ENCODE measurements at places on chromosomes 12 and 14. TPM values are rescaled to one million over a fixed set of nuclear protein-coding genes. Genes with fewer than 3 reads are reported as not detected.
A peak's percentile ranks its signal among the peaks of the same experiment; 100 is the strongest.

DNA sequence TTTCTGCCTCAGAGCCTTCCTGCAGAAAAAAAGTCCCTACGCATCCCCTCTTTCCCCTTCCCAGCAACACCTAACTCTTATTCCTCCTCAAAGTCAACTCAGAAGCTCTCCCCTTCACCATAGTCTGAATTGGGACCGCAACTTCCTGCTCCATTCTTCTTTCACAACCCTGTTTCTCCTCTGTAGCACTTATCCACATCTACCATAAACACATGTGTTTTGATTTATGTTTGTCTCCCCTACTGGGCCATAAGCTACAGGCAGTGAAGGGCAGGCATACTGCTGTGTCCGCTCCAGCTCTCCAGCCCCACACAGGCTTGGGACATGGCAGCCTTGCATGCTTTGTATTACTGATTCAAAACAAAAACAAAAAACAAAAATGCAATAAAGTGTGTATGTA lies 5.9 kb downstream of the SDR9C7 start:
- peaks cover 10% of the 10 kb centered on the region for H3K27me3 ChIP-seq
- H3K36me3 ChIP-seq, result no peaks in the 10 kb centered on the region
- H3K4me3 ChIP-seq, result no peak overlapping the region
- DNase-seq, result no peak

DNA sequence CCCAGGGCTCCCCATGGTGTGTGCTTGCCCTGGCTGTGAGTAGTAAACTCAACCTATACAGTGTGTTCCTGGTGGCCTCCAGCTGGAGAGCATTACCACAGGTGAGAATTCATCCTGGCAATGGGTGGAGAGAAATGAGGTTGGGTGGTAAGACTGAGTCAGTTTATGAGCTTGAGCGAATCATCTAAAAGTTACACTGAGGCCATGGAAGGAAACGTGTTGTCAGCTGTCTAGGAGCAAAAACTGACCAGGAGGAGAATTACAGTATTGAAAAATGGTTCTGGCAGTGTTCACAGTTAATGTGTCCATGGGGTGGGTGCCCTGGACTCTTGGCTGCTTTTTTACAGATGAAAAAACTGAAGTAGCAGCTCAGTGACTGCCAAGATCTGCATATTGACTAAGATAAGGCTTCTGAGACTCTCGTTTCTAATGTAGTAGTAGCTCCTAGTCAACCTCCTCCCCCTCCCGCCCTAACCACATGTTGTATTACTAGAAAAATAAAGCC lies 202.0 kb upstream of the AMIGO2 start:
- no peaks in the 10 kb centered on the region for H3K27me3 ChIP-seq
- H3K4me3 ChIP-seq, result no peak overlapping the region

DNA sequence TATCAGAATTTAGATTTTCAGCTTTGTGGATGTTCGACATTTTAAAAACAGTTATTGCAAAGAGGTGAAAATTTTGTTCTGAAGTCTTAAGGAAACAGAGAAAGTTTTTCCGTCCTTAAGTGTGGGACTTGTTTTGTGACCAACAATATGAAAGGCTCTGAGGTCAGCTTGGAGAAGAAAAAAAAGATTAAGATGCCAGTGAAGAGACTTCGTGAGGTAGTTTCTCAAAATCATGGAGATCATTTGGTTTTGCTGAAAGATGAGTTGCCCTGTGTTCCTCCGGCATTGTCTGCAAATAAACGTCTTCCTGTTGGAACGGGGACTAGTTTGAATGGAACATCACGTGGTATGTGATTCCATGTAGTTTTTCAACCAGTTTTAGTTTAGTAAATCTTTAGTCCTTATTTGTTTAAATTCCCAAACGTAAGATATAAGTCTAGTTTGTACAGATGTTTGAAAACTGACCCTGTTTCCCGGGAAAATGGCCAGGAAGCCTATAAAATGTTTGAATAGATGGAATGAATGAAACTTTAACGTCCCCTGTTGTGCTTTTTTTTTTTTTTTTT lies 682 bp downstream of the KIAA0586 start:
- no peak for DNase-seq
- peaks cover 37% of the 10 kb centered on the region for H3K4me1 ChIP-seq
- peaks cover 30% of the 10 kb centered on the region for H3K36me3 ChIP-seq
- H3K27ac ChIP-seq, result peak overlapping the region; percentile 99

GRCh38 chr12:124053851-124054250 lies 80.8 kb downstream of the ZNF664 start:
- no peaks in the 10 kb centered on the region for H3K36me3 ChIP-seq
- DNase-seq, result no peak
- H3K27me3 ChIP-seq, result peaks cover 2% of the 10 kb centered on the region
- H3K4me1 ChIP-seq, result no peaks in the 10 kb centered on the region
- no peak overlapping the region for H3K4me3 ChIP-seq

GRCh38 chr14:88063811-88064210 lies 58.9 kb downstream of the GPR65 start:
- H3K4me3 ChIP-seq, result no peak overlapping the region
- DNase-seq, result no peak
- H3K36me3 ChIP-seq, result no peaks in the 10 kb centered on the region

GRCh38 chr12:4603421-4603820 lies 41.4 kb downstream of the DYRK4 start:
- no peak for DNase-seq
- peaks cover 12% of the 10 kb centered on the region for H3K4me1 ChIP-seq
- no peak overlapping the region for H3K27ac ChIP-seq

GRCh38 chr14:99928963-99929362 lies 135.8 kb downstream of the EML1 start:
- H3K4me1 ChIP-seq, result peaks cover 2% of the 10 kb centered on the region
- no peak overlapping the region for H3K27ac ChIP-seq
- no peak overlapping the region for H3K4me3 ChIP-seq
- peaks cover 2% of the 10 kb centered on the region for H3K27me3 ChIP-seq

- H3K27me3 ChIP-seq, result no peaks in the 10 kb centered on the region
- DNase-seq, result no peak
- H3K4me3 ChIP-seq, result no peak overlapping the region
- peaks cover 12% of the 10 kb centered on the region for H3K4me1 ChIP-seq
- H3K36me3 ChIP-seq, result peaks cover 24% of the 10 kb centered on the region
Observed at GRCh38 chr14:64178814-64179213, 115.4 kb downstream of the ESR2 start.

DNA sequence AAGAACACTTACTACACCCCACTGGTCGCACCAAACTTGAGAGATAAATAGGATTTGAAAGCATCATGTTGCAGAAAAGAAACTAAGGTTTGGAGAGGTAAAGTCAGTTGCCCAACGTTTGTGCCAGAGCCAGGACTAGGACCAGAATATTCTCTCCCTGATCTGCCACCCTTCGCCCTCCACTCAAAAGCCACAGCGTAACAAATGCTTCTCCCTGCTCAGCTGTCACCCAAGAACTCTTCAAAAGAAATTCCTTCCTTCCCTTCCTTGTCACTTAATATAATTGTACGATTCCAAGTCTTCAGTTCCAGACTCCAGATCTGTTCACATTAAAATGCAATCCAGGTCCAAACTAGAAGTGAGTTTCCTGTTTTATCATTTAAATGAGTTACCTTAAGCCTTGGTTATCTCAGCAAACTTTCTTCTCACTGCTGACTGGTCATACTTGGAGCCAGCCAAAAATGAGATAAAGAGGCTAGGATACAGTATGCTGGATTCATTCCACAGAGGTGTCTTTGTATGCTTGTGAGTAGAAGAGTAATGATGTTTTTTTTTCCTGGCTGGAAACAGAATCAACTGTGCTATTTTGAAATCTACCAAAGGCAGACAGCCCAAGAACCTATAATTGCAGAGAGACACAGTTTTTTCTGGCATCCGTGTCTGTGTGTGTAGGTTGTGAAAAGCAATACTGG lies 12.8 kb upstream of the PPFIBP1 start:
- no peak overlapping the region for H3K4me3 ChIP-seq
- peaks cover 60% of the 10 kb centered on the region for H3K27me3 ChIP-seq
- H3K4me1 ChIP-seq, result no peaks in the 10 kb centered on the region

GRCh38 chr12:21725731-21726130 lies 48.8 kb downstream of the KCNJ8 start:
- no peaks in the 10 kb centered on the region for H3K36me3 ChIP-seq
- DNase-seq, result no peak
- H3K27ac ChIP-seq, result no peak overlapping the region
- H3K4me1 ChIP-seq, result no peaks in the 10 kb centered on the region
- H3K4me3 ChIP-seq, result no peak overlapping the region

- no peaks in the 10 kb centered on the region for H3K4me1 ChIP-seq
- DNase-seq, result no peak
- H3K4me3 ChIP-seq, result no peak overlapping the region
- no peaks in the 10 kb centered on the region for H3K27me3 ChIP-seq
- H3K36me3 ChIP-seq, result peaks cover 51% of the 10 kb centered on the region
- H3K27ac ChIP-seq, result no peak overlapping the region
Observed at GRCh38 chr12:26782372-26783130, 50.4 kb downstream of the ITPR2 start.

GRCh38 chr14:53841109-53842099 lies 115.2 kb downstream of the BMP4 start:
- no peaks in the 10 kb centered on the region for H3K4me1 ChIP-seq
- no peaks in the 10 kb centered on the region for H3K36me3 ChIP-seq
- H3K27ac ChIP-seq, result no peak overlapping the region
- H3K27me3 ChIP-seq, result no peaks in the 10 kb centered on the region
- no peak overlapping the region for H3K4me3 ChIP-seq
- no peak for DNase-seq

GRCh38 chr14:95774265-95775160 lies 60.6 kb upstream of the TCL1A start:
- no peak overlapping the region for H3K27ac ChIP-seq
- no peak overlapping the region for H3K4me3 ChIP-seq
- H3K4me1 ChIP-seq, result no peaks in the 10 kb centered on the region

GRCh38 chr12:43795716-43796280 lies 10.3 kb downstream of the TWF1 start:
- peaks cover 45% of the 10 kb centered on the region for H3K36me3 ChIP-seq
- H3K27me3 ChIP-seq, result no peaks in the 10 kb centered on the region
- no peak overlapping the region for H3K27ac ChIP-seq
- no peak for DNase-seq
- H3K4me1 ChIP-seq, result no peaks in the 10 kb centered on the region

DNA sequence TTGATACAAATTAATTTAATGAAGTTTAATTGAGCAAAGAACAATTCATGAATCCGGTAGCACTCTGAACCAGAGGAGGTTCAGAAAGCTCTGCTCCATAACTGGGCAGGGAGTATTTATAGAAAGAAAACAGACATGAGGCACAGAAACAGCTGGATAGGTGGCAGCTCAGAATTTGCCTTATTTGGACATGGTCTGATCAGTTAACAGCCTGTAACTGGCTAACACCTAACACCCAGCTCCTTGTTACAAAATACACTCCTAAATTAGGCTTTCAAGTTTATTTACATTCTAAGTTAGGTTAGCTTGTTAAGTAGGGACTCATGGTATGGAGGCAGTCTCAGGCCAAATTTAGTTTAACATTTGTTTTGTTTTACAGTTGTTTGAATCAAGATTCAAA lies 67.8 kb upstream of the TMCC3 start:
- DNase-seq, result no peak
- no peaks in the 10 kb centered on the region for H3K36me3 ChIP-seq
- H3K4me1 ChIP-seq, result no peaks in the 10 kb centered on the region
- no peak overlapping the region for H3K4me3 ChIP-seq
- H3K27me3 ChIP-seq, result peaks cover 8% of the 10 kb centered on the region
- H3K27ac ChIP-seq, result no peak overlapping the region

- peak overlapping the region; percentile 92 for H3K27ac ChIP-seq
- peak overlapping the region; percentile 81 for H3K4me3 ChIP-seq
- H3K4me1 ChIP-seq, result peaks cover 77% of the 10 kb centered on the region
- peak; percentile 15 for DNase-seq
Observed at GRCh38 chr14:99247101-99247729, 24.8 kb downstream of the BCL11B start.

DNA sequence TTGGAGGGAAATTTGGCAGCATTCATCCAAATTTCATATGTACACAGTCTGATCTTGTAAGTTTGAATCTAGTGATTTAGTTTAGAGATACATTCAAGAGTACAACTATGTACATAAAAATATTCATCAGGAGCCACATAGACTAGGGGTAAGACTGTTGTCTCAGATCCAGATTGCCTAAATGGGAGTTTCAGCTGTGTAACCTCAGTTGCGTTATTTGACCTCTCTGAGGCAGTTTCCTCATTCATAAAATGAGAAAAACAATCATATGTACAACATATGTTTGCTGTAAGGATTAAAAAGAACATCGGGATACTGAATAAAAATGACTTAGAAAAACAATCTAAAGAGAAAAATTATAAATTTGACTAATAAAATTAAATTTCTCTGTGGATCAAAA lies 577.5 kb downstream of the RPL10L start:
- no peak overlapping the region for H3K27ac ChIP-seq
- H3K27me3 ChIP-seq, result no peaks in the 10 kb centered on the region
- H3K36me3 ChIP-seq, result no peaks in the 10 kb centered on the region
- no peak overlapping the region for H3K4me3 ChIP-seq
- no peak for DNase-seq
- no peaks in the 10 kb centered on the region for H3K4me1 ChIP-seq

GRCh38 chr12:13340149-13340548 lies 143.6 kb downstream of the EMP1 start:
- no peaks in the 10 kb centered on the region for H3K36me3 ChIP-seq
- no peak overlapping the region for H3K4me3 ChIP-seq
- peaks cover 11% of the 10 kb centered on the region for H3K4me1 ChIP-seq
- peaks cover 32% of the 10 kb centered on the region for H3K27me3 ChIP-seq
- no peak overlapping the region for H3K27ac ChIP-seq

- peaks cover 11% of the 10 kb centered on the region for H3K27me3 ChIP-seq
- no peaks in the 10 kb centered on the region for H3K36me3 ChIP-seq
- H3K4me1 ChIP-seq, result no peaks in the 10 kb centered on the region
- H3K27ac ChIP-seq, result no peak within 1 kb of the TSS
Observed at GRCh38 chr14:78170203-78170602, at the start of gene NRXN3. Gene NRXN3 (plus strand): TSS chr14:78170373. CDS start chr14:78243094, 72,721 bp downstream.

- H3K4me1 ChIP-seq, result no peaks in the 10 kb centered on the region
- H3K4me3 ChIP-seq, result no peak overlapping the region
- no peak for DNase-seq
- no peak overlapping the region for H3K27ac ChIP-seq
Observed at GRCh38 chr14:75770635-75771034, 109.6 kb downstream of the TTLL5 start.

- no peak overlapping the region for H3K27ac ChIP-seq
- H3K27me3 ChIP-seq, result no peaks in the 10 kb centered on the region
- H3K4me3 ChIP-seq, result no peak overlapping the region
- no peaks in the 10 kb centered on the region for H3K4me1 ChIP-seq
- DNase-seq, result no peak
- H3K36me3 ChIP-seq, result no peaks in the 10 kb centered on the region
Observed at GRCh38 chr12:87157791-87158190, 871.4 kb downstream of the C12orf50 start.

GRCh38 chr12:132904718-132905328 lies 17.4 kb upstream of the CHFR start:
- no peak overlapping the region for H3K27ac ChIP-seq
- H3K4me1 ChIP-seq, result peaks cover 4% of the 10 kb centered on the region

MUCL1 gene
- not detected for total RNA-seq

LAG3 gene
- 215 TPM for total RNA-seq

SCARB1 gene
- total RNA-seq, result 27.1 TPM

NID2 gene
- total RNA-seq, result 0.37 TPM

LRRC43 gene
- 1.6 TPM for total RNA-seq

KRT5 gene
- not detected for total RNA-seq

PPFIA2 gene
- total RNA-seq, result not detected

TCL1B gene
- not detected for total RNA-seq

IAPP gene
- total RNA-seq, result not detected

ADCY6 gene
- total RNA-seq, result 0.55 TPM

RPL10L gene
- not detected for total RNA-seq

TMEM106C gene
- 168 TPM for total RNA-seq

DENR gene
- total RNA-seq, result 79.6 TPM

WDR20 gene
- 37.0 TPM for total RNA-seq

TSPAN19 gene
- total RNA-seq, result not detected

KRT74 gene
- not detected for total RNA-seq

TOMM20L gene
- total RNA-seq, result not detected

SLCO1B1 gene
- total RNA-seq, result not detected

Data from activated T-helper 2 cell treated with anti-CD3 and anti-CD28 coated beads, Interferon-gamma antibody, Interleukin-2, Interleukin-4, amounts not matched to agents 10 μg/mL and 5 μg/mL and 100 μg/mL, durations not matched to agents 14 hours and 24 hours and 36 hours (primary cell).